ENCODE measurements at places on chromosomes 16 and 17.

DNA sequence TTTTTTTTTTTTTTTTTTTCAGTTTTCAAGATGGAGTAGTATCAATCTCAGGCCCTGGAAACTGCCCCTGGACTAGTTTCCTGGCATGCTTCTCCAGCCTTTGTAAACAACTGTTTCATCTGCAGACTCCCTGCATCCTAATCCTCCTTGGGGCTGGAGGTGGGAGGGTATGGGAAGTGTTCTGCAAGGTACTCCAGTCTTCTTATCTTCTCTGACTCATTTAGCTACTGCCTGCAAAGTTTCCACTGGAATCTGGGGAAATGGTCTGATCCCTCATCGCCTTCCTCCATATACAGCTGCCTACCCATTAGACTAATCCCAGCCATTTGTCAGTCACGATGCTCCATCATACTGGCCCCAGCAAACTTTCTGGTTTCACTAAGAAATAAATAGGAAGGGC is 21.5 kb downstream of the COPZ2 start:
- no peak for DNase-seq

- no peak for DNase-seq
These were observed 11.2 kb downstream of the MAP3K14 start for GRCh38 chr17:45305530-45306087.

- DNase-seq, result peak; percentile 33
These were observed 740 bp upstream of the POLR3E start for GRCh38 chr16:22296225-22297113.

- peak; percentile 97 for DNase-seq
These were observed 10.2 kb upstream of the FBF1 start for GRCh38 chr17:75950855-75951554.

GRCh38 chr17:1454541-1454940 is 1.5 kb downstream of the CRK start:
- no peak for DNase-seq

- DNase-seq, result no peak
These were observed 1.0 kb downstream of the DCTN5 start for GRCh38 chr16:23642246-23642774.

GRCh38 chr17:3678821-3679530 is 10.4 kb downstream of the EMC6 start:
- DNase-seq, result no peak

- DNase-seq, result no peak
These were observed 12.0 kb downstream of the APPBP2 start for GRCh38 chr17:60514053-60514452.

GRCh38 chr16:27698266-27698665 is 148.3 kb downstream of the KATNIP start:
- no peak for DNase-seq

DNA sequence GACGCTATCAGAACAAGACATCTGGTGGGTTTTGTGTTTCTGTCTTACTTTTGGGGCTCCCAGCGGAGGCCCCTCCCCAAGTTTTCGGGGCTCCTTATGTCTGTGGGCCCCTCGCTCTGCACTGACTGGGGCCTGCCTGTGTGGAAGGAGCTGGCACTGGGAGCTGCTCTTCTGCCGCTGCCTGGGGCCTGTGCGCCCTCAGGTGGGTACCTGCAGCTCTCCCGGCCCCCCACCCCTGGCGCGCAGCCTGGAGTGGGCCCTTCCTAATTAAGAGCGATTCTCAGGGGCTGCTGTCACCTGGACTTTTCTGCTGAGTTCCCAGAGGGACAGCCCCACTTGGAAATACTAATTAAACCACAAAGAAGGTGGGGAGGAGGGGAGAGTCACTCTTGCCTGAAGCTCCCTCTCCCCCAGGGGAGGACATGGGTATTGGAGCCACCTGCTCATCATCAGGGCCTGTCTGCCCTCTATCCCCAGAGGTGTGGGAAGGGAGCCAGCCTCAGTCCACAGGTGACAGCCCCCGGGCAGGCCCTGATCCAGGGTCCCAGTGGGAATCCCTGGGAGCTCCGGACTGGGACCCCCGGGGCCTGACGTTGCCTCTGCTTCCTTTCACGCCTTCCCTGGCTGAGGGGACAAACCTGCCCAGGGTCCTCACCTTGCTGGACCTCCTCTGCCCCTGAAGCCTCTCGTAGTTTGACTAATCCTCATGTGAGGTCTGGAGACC is 36.5 kb downstream of the GSE1 start:
- DNase-seq, result no peak

- DNase-seq, result no peak
These were observed 44.9 kb downstream of the ABCA8 start for GRCh38 chr17:68910251-68910705.

DNA sequence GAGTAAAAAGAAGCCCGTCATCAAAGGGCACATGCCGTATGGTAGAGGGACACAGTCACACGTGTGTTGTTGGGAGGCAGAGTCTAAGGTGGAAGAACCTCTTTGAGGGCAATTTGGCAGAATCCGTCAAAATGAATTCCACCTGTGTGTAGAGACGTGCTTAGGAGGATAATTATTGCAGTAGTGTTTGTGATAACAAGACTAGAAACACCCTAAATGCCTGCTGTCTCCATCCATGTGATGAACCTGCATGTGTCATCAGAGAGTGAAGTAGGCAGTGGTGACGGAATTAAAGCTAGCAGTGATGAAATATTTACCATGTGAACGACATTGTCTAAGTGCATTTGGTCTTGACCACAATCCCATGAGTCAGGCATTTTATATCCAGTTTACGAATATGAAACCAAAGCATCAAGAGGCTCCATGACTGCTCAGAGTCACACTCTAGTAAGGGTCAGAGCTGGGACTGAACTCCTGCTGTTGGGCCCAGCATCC is 61.3 kb upstream of the ADORA2B start:
- DNase-seq, result no peak

DNA sequence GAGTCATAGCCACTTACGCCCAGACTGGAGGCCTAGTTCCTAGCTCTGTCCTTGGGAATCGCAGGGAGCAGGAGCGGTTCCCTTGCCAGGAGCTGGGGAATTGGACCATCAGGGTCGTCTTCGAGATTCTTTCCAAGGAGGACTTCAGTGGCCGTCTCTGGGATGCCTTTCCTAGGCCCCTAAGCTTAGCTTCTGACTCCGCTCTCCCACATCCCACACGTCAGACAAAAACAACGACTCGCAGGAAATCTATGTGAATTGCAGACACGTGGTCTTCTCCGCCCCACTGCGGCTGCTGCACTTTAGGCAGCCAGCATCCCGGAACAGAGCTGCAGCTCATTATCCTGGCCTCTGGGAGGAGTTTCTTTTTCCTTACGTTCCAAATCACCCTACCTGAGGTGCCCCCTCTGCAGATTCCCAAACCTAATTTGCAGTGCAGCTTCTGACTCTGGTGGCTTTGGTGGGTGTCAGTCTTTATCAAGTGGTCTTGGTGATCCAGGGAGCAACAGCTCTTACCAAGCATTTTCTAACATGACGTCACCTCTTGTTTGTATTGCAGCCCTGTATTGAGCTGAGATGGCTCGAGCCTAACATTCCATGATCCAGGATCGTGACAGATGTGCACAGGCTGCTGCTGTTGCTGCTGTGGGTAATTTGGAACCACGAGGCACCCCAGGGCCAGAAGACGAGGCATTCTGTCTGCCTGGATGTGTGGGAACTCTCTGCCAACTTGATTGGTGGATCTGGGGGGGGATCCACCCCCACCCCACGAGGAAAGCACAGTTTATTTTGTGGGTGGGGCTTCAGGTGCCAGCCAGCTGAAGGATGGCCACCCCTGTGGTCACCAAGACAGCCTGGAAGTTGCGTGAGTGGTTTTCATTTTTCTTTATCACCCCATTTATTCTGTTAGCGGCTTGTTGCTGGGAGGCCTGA is 1.1 kb downstream of the KATNB1 start:
- peak; percentile 69 for DNase-seq

DNA sequence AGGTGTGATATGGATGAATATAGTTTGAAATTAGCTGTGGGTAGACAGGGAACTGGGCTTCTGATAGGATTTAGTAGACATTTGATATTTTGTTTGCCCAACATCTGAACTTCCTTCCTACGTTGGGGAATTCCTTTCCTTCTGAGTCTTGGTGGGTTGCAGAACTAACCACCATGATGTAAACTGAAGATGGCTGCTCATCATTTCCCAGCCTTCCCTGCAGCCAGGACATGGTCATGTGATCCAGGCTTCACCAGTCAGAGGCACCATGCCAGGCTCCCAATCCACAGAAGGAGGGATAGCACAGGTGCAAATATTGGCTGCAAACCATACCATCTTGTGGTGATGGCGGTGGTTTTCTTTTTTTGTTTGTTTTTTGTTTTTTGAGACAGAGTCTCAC is 57.4 kb downstream of the EMP2 start:
- no peak for DNase-seq

DNA sequence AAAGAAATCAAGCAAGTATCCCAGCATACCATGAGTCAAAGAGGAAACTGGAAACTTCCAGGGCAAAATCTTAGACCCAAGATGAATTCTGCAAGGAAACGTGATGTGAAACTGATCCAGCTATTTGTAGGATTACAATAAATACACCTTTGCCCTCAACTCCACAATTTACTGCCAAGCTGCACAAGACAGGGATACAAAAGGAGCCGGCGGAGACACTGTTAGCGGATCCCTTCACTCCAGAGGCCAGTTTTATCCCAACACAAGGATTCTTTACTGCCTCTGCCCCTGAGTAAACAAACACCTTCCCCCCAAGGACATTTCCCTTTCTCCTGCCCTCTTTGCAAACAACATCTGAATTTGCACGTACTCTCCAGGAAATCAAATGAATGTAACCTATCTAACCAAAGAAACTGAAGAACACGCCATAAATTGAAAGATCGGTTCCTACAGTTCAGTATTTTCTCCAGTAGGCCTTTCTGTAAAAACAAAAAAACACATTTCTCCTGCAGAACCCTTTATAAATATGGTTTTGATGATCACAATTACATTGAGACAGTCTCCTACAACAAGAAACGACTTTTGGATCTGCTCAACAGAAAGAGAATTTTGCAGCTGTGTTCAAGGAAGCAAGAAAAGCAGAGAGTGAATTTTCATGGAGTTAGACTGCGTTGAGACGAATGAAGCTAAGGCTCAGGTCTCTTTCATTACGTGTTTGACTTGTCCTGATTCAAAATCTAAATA is 1.4 kb upstream of the CBX2 start:
- no peak for DNase-seq

- DNase-seq, result no peak
These were observed 270.7 kb upstream of the SOX9 start for GRCh38 chr17:71849783-71850768.

- no peak for DNase-seq
These were observed 142.8 kb upstream of the FOXF1 start for GRCh38 chr16:86367291-86368072.

GRCh38 chr16:87958632-87959031 is 7.4 kb downstream of the BANP start:
- DNase-seq, result no peak

GRCh38 chr17:79339321-79339720 is 264.7 kb downstream of the ENGASE start:
- DNase-seq, result no peak

DNA sequence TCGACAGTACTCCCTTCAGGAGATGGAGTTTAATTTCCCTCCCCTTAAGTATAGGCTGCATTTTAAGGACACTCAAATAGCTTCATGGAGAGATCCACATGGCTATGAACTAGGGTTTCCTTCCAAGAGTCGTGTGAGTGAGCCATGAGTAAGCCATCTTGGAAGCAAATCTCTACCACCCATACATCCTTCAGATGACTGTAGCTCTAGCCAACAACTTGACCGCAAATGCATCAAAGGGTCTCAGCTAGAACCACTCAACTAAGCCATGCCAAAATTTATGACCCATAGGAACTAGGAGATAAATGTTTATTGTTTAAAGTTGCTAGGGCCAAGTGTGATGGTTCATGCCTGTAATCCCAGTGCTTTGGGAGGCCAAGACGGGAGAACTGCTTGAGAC is 43.4 kb downstream of the METTL16 start:
- DNase-seq, result no peak

GRCh38 chr17:68199837-68200688 is 47.8 kb upstream of the AMZ2 start:
- DNase-seq, result no peak

GRCh38 chr17:82709024-82709675 is 7.4 kb upstream of the FN3KRP start:
- DNase-seq, result no peak

DNA sequence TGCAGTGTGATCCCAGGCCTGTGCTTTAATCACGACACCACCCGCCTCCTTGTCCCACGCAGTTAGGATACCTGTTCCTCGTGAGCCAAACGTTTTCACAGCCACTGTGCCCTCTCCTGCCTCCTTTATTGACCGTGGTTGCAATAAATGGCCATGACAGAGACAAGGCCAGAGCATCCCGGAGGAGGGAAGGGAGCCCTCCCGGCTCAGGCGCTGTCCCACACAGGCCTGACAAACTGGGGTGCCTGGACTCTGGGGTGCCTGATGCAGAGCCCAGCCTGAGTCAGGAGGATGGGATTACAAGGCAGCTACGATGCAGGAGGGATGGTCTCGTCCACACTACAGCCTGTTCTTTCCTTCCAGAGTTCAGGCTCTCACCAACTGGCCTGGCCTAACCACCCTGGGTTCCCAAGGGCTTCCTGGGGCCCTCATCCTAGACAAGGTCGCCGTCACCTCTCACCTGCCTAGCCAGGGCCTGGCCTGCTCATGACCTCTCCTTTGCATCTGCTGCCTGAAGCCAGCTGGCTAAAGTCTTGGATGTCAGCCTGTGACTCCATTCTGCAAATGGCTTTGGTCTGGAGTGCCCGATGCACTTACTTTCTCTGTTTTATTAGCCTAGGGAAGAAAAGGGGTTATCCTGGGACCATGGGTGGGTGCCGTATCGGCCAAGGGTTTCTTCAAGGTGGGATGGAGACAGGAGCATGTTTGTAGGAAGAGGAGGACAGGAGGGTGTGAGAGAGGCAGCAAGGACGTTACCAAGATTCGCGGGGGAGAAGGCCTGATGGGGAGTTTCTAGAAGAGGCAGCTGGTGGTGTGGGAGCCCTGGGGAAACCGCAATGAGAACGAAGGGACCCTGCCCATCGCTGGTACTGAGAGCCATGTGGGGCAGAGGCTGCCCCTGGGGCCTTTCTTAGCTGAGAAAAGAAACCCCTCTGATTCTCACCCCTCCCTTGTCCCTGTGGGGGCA is 234.3 kb upstream of the TNRC6C start:
- DNase-seq, result no peak

Data from hematopoietic multipotent progenitor cell treated with erythropoietin and hydrocortisone succinate and interleukin-3 and kit ligand, for 8 days (in vitro differentiated cells).